ENCODE measurements at places on chromosomes 2 and 18.

DNA sequence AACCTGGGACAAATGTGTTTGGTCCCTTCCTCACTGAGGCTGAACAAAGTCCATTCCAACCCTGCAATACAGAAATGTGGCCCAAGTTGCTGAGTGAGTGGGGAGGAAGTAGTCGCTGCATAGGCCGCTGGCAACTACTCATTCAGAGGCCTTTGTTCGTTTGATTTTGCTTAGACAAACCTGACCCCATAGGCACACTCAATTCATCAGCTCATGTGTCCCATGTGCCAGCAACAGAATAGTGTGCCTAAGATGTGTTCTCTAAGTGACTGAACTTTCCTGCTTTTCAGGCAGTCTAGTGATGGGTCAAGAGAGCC lies 23.0 kb downstream of the PTPN18 start:
- no peak overlapping the region for H3K27ac ChIP-seq
- no peak for DNase-seq
- no peaks in the 10 kb centered on the region for H3K27me3 ChIP-seq
- no peak overlapping the region for H3K4me3 ChIP-seq
- H3K4me1 ChIP-seq = peaks cover 95% of the 10 kb centered on the region

DNA sequence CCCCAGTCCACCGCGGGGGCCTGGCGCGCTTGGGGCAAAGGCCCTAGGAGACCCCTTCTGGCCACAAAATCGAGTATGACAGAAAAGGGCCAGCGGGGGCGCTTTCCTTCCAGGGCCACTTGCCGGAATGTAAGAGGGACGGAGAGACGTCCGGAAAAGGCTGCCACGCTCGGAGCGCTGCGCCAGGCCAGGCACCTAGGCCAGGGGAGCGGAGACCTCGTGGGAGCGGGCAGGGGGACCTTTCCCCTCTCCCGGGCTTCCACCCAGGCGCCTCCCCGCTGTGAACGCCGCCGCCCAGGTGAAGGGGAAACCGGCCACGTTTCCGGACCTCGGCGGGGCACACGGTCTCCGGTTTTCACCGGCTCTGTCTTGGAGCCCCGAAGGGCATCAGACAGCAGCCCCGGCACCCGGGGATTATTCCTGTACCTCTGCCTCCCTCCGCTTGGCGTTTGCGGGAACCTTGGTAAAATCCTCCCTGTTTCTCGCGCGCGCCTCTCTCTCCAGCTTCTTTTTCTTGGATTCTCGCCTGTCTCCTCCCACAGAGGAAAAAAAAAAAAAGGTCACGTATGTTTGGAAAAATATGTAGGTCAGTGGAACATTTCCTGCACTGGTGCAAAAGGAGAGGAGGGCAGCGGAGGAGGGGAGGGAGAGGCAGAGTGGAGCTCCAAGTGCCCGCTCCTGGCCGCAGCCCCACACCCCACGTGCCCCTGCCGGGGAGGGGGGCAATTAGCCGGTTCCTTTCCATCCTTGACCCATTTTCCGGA lies 1.2 kb upstream of the NPAS2 start:
- H3K27ac ChIP-seq = no peak overlapping the region
- H3K27me3 ChIP-seq = peaks cover 11% of the 10 kb centered on the region
- DNase-seq = no peak
- no peaks in the 10 kb centered on the region for H3K4me1 ChIP-seq
- no peak overlapping the region for H3K4me3 ChIP-seq

DNA sequence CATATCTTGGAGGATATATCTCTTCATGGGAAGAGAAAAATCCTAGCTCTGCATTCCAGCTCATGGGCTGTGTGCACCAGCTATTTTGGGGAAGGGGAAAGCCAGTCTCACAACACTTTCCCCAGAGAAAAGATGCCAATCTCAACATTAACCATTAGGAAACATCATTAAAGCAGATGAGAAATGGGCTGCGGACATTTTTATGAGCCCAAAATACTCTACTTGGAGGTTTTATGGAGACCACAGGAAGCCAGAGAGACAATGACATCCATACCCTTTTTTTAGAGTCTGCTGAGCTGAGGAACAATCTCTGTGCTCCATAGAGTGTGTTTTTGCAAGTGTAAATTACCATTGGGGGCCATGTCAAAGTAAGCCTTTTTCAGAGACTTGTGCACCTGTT lies 213.7 kb downstream of the TRIB2 start:
- H3K27ac ChIP-seq = no peak overlapping the region
- H3K27me3 ChIP-seq = no peaks in the 10 kb centered on the region
- H3K4me3 ChIP-seq = no peak overlapping the region
- peaks cover 1% of the 10 kb centered on the region for H3K4me1 ChIP-seq
- DNase-seq = no peak

DNA sequence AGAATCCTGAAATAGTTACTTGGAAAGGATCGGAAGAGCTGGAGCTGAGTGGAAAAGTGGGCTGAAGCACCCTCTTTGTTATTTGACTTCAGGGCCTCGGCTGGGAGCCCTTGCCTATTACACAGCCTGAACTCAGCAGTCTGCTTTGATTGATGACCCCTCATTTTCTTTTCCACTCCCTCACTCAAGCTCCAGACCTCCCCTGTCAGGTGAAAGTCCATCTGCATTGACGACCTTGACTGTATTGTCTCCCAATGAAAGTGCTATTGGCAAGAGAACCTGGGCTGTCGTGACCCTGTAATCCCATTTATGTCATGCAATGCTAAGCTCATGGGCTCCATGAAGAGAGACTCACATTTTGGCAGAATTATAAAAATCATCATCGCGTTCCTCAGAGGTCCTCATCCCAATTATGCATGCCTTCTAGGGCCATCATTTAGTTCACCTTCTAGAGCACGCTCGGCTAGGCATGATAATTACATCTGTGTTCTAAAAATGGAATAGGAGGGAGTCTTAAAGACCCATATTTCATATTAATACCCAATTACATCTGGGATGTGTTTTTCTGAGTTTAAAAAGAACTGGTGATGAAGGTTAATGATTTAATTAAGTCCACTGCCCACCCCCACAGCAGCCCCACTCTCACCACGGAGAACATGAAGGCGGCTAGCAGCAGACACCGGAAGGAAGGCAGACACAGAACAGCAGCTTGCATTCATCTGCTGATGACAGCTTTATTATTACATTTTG lies 472.5 kb downstream of the PID1 start:
- H3K36me3 ChIP-seq = no peaks in the 10 kb centered on the region
- no peak overlapping the region for H3K27ac ChIP-seq
- no peaks in the 10 kb centered on the region for H3K27me3 ChIP-seq
- H3K4me3 ChIP-seq = no peak overlapping the region

DNA sequence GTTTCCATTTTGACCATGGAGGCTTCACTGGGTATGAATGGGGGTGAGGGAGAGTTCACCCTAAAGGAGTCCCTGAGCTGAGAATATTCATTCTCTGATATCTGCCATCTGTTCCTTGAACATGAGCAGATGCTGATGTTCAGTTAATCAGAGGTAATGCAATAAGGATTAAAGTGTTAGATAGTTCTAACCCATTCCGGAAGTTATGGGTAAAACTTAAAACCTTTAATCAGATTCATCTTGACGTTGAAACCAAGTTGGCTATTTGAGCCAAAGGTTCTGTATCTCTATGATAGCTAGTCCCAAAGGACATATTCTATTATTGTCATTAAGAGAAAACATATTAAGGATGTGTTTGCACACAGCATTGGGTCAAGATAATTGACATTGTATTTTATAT lies 268.9 kb downstream of the PLCL1 start:
- H3K27me3 ChIP-seq = peaks cover 3% of the 10 kb centered on the region
- no peak overlapping the region for H3K4me3 ChIP-seq
- no peaks in the 10 kb centered on the region for H3K4me1 ChIP-seq
- no peak for DNase-seq
- H3K36me3 ChIP-seq = no peaks in the 10 kb centered on the region

- DNase-seq = no peak
- H3K4me3 ChIP-seq = no peak overlapping the region
Observed at GRCh38 chr18:37742436-37742835, 176.8 kb upstream of the CELF4 start.

DNA sequence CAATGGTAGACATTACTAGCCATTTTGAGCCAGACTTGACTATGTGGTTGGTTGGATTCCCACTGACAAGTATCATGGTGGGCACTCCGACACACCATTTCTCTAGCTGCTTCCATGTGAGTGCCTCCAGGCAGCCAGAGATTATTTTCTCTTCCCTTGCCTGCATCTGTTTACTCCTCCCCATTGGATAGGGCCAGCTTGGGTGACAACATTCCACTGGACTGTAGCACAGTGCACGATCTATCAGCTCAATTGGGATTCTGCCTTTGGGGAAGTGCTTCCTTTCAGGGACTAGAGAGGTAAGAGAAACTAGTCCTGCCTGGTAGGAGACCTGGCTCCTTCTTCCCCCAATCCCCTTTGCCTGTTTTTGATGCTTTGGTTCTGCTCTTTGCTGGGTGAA lies 49.0 kb upstream of the MAP4K3 start:
- no peaks in the 10 kb centered on the region for H3K36me3 ChIP-seq
- H3K27ac ChIP-seq = no peak overlapping the region
- no peak overlapping the region for H3K4me3 ChIP-seq
- peaks cover 3% of the 10 kb centered on the region for H3K27me3 ChIP-seq
- no peaks in the 10 kb centered on the region for H3K4me1 ChIP-seq
